GM23248 (cell line): ENCODE measurements at places on chromosomes 13 and 19. TPM values are rescaled to one million over a fixed set of nuclear protein-coding genes. Genes with fewer than 3 reads are reported as not detected.

The TEX26 gene
- polyA plus RNA-seq, result not detected in 2 replicates

The LAIR2 gene
- not detected in 2 replicates for polyA plus RNA-seq

The NCR1 gene
- polyA plus RNA-seq, result not detected in 2 replicates

The SYT5 gene
- 0.28 and 0.38 TPM in 2 replicates for polyA plus RNA-seq

The LGALS14 gene
- polyA plus RNA-seq, result not detected in 2 replicates

The SLC5A5 gene
- polyA plus RNA-seq, result not detected in 2 replicates

The TEX101 gene
- polyA plus RNA-seq, result not detected in 2 replicates

The DPF1 gene
- 1.5 and 2.3 TPM in 2 replicates for polyA plus RNA-seq

The DAZAP1 gene
- 11.0 and 12.8 TPM in 2 replicates for polyA plus RNA-seq

The NECTIN2 gene
- 60.5 and 63.0 TPM in 2 replicates for polyA plus RNA-seq

The COL4A2 gene
- polyA plus RNA-seq, result 137 and 146 TPM in 2 replicates

The PTPRH gene
- polyA plus RNA-seq, result 0.28 and 0.49 TPM in 2 replicates

The PRR36 gene
- 0.10 TPM in 1 of 2 replicates, not detected in the other for polyA plus RNA-seq

The ZNF235 gene
- polyA plus RNA-seq, result 1.4 and 2.6 TPM in 2 replicates

The ZNF528 gene
- 19.2 and 24.2 TPM in 2 replicates for polyA plus RNA-seq

The ARL11 gene
- not detected in 2 replicates for polyA plus RNA-seq

The GNA15 gene
- not detected in 2 replicates for polyA plus RNA-seq

The PCDH20 gene
- not detected in 2 replicates for polyA plus RNA-seq

The ZNF132 gene
- polyA plus RNA-seq, result 4.5 and 5.8 TPM in 2 replicates

The MTUS2 gene
- polyA plus RNA-seq, result 0.62 and 0.74 TPM in 2 replicates

The DHX34 gene
- 7.7 TPM in 2 replicates for polyA plus RNA-seq
